Cortex of kidney (tissue), 1 donor: ENCODE measurements at places on chromosomes 1 and 21.

GRCh38 chr1:60504206-60504840, 430.8 kb upstream of the C1orf87 start:
- no peak for DNase-seq

- DNase-seq = no peak
Observed at GRCh38 chr1:234598974-234599616, 10.9 kb downstream of the IRF2BP2 start.

GRCh38 chr1:3152143-3152542, 83.1 kb downstream of the PRDM16 start:
- DNase-seq = no peak

DNA sequence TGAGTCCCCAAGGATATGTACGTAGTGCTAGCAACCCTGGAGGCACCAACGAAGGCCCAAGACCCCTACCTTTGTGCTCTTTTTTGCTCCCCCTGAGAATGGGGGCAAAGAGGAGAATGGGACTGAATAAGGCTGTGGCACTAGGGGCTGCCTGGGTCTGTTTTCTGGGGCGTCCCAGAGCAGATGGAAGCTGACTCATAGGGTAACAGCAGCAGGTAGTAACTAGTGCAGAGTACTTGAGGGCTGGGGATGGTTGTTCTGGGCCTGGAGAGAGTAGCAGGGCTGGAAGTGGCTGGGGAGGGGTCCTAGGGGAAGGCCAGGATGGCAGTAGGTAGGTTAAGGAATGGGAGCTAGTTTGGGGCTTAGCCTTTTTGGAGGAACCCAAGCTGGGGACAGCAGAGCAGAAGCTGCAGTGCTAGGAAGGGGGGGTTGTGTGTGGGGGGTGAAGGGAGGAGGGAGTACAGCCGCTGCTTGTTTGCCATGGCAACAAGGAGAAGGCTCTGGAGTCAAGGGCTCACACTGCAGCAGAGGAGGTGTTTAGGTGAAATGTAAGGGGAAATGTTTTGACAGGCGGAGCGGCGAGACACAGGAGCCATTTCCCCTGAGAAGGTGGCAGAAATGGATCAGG, 1.8 kb downstream of the NCDN start:
- DNase-seq = no peak

- DNase-seq = no peak
Observed at GRCh38 chr1:149931212-149931790, 3.7 kb upstream of the SF3B4 start.

- no peak for DNase-seq
Observed at GRCh38 chr1:170707959-170708655, 44.2 kb downstream of the PRRX1 start.

GRCh38 chr1:2470290-2471158, 5.6 kb upstream of the PLCH2 start:
- DNase-seq = no peak

- no peak for DNase-seq
Observed at GRCh38 chr1:43750083-43750482, 42.7 kb downstream of the ST3GAL3 start.

DNA sequence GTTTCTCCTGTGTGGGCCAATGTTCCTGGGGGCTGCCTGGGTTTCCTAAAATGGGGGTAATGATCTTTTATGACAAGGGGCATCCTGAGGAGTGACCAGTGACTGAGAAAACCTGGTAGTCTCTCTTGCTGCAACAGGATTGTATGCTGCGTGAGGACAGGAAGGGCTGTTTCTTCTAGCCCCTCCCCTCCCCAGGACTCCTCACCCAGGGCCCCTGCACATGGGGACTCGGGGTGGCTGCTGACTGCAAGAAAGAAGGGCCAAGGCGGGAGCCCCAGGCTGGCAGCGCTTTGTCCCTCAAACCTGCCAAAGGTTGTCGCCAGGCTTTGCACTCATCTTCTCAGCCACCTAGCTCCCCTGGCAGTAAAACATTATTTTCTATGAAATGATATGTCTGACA, 442.4 kb downstream of the CAMTA1 start:
- no peak for DNase-seq

DNA sequence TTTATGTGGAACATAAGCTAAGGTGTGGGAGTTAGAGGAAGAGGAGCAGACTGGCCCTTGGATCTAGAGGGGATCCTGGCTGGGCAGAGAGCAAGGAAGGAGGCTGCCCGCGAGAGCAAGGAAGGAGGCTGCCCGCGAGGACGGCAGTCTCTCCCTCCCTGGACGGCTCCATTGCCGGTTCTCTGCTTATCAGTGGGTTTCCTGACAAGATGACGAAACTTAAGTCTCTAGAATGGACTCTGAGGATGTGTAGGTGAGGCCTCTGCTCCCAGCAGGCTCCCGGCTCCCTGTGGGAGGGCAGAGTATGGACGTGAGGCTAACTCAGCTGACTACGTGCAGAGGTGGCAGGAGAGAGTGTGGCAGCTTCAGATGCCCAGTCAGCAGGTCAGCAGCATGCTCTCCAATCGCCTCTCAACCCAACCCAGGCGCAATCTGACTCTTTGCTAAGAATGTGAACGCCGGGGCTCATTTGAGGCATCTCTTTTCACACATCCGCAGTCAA, 6.1 kb downstream of the MYBPHL start:
- no peak for DNase-seq

DNA sequence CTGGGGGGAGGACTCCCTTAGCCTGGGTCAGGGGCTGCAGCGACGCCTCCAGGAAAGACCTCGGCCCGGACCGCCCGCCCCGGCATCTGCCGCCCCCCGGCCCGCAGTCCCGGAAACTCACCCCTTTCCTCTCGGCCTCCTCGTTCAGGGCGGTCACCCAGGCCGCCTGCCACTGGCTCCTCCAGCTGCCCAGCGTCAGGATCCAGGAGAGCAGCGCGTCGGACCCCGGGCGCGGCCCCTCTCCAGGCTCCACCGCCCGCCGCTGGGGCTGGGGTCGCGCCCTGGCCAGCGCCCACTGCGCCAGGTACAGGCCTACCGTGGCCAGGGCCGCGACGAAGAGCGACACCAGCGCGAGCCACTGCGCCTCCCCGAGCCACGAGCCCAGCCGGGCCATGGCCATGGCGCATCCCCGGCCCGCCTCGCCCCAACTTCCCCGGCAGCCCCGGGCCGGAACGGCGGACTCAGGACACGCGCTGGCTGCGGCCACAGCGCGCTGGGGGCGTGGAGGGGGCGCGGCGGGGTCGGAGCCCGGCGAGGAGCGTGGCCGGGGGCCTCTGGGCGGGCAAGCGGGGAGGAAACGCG, 478 bp downstream of the C2CD2 start:
- DNase-seq = no peak

- DNase-seq = no peak
Observed at GRCh38 chr1:215004121-215004827, 78.3 kb upstream of the KCNK2 start.
